Fibroblast of skin of left biceps (primary cell): ENCODE measurements at places on chromosomes 13 and 19.

DNA sequence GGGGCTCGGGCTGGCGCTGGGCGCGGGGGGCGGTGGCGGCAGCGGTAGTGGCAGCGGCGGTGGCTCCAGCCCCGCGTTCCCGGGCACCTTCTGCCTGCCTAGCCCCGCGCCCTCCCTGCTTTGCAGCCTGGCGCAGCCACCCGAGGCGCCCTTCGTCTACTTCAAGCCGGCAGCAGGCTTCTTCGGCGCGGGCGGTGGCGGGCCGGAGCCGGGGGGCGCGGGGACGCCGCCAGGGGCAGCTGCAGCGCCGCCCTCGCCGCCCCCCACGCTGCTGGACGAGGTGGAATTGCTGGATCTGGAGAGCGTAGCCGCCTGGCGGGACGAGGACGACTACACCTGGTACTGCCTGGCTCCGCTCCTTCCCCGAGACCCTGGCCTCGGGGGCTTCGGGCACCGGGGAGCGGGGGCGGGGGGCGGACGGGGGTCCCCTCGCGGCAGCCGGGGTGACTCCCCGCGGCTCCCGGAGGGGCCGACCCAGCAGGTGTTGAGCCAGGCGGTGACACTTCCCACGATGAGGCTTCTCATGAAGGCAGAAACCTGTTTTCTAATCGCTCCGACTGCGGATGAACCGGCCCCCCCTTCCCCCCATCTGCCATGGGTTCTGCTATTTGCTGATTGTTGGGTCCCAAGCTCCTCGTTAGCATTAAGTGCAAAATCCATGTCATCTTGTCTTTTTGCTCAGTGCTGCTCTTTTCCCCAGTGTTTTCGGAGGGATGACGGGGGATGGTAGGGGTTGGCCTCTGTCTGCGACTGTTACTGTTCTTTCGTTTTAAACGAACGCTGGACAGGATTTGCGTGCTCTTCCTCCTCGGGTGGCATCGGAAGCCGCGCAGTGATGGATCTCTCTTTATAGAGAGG, 943 bp downstream of the SLAIN1 start:
- DNase-seq = no peak

GRCh38 chr19:15251010-15251748, 18.9 kb upstream of the EPHX3 start:
- peak; percentile 28 for DNase-seq

- no peak for DNase-seq
Observed at GRCh38 chr19:29326849-29327840, 114.2 kb upstream of the UQCRFS1 start.

DNA sequence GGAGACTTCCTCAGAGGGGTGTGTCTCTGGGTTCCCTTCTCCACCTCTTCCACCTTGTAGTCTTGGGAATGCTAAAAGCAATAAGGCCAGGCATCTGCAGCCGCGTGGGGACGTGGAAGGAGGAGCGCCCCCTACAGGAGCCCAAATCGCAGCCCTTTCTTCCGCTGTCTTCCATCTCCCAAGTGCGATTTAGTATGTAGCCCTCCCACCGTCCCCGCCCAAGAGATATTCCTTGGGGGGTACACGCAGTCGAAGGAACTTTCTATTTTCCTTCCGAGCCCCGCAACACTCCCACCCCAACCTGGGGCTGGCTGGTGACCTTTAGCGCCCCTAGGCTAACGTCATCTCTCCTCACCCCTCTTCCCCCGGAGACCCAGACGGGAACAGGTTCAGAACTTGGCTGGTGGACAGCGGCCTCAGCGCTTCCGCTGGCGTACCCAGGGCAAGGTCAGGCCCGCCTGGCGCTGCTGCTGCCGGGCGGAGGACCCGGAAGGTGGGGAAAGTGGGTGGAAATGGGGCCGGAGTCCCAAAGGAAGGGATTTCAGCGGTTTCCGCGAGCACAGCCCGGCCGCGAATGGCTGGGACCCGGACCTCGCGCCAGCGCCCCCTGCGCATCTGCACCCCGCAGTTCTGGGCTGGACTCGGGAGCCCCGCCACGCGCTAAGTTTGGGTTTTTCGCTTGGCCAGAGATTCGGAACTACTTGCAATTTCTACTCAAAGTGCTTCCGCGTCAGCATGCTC, 2.1 kb upstream of the PCDH8 start:
- DNase-seq = no peak

DNA sequence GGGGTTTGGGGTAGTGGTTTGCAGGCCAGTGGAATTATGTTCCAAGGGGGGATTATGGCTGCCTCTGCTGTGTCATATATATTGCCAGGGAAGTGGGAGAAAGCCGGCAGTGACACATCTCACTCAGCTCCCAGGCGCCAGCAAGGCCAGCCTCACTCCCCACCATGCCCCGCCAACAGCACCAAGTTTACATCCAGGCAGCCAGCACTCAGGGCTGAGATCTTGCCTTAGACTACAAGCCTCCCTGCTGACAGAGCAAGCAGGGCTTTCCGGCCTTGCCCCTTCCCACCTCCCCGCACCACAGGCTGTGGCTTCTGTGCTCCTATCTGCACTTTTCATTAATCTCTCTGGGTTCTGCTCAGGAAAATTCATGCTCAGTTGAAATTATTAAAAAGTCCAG, 385.1 kb downstream of the MZT1 start:
- no peak for DNase-seq

- DNase-seq = no peak
Observed at GRCh38 chr13:37753776-37754175, 115.8 kb downstream of the TRPC4 start.

DNA sequence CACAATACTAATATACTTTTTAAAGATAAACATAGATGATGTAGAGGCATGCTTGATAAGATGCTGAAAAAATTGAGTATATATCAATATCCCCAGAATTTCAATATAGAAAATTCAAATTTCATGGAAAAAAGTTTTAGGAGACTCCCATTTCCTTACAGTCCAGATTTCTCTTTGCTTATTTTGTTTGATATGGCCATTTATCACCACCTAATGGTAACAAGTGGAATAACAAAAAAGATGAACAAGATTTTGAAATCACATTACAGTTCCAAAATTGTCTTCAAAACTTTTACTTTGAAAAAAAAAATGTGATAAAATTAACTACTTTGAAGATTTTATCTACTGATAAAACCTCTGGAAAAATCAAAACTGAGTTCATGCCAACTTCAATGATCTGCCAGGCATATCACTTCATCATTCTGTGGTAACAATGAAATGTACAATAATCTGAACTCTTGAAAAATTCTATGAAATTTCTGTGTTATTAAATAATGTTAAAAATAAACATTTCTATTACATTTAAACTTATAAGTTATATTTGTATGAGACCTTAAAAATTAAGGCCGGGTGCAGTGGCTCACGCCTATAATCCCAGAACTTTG, 17.5 kb downstream of the MIPEP start:
- peak; percentile 21 for DNase-seq

DNA sequence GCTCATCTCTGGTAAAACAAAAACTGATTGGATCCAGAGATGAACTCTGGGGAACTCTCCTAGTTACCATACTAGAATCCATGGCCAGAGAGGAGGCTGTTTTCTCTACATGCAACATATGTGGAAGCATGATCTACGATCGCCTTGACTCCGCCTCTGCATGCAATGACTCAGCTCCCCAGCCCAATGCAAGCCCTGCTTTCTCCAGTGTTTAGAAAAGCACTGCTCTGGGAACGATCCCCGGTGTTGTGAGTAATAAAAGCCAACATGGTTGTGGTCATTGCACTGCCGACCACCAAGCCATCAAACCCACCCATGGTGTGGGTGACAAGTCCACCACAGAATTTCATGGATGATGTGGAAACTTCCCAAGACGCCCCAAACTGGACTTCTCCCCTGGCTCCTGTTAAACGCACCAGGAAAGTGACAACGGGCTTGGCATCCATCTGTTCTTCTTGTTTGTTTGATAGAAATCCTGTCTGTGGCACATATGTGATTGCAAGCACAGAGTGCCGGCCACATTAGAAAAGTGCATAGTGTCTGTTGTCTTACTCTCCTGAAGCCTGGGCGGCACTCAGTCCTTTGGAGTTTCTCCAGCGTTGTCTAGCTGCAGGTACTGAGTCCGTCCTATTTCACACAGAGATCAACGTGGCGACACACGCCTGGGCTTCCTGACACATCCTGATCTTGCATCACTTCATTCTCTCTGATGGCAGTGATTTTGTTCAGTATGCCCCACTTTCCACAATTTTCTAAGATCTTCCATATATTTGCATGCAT, 36.4 kb upstream of the VSTM2B start:
- DNase-seq = no peak

GRCh38 chr19:47766670-47767069, 11.8 kb upstream of the SELENOW start:
- no peak for DNase-seq
